ENCODE measurements at places on chromosomes 1 and 21.

DNA sequence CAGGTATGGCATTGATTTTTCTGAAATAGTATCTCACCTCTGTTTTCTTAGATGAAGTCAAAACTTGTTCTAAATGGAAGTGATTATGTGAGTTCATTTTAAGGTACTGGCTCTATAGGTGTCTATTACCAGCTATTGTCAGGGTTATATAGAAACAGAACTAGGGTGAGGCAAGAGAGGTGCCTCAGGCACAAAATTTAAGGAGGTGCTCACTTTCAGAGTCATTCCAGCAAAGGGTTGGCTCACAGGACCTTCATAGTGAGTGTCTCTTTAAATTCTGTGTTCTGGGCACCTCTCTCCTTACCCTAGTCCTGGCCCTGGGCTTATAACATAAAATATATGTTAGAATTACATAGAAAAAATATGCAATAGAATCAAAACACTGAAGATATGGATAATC is 49.3 kb downstream of the KIAA0319L start:
- no peak for DNase-seq

DNA sequence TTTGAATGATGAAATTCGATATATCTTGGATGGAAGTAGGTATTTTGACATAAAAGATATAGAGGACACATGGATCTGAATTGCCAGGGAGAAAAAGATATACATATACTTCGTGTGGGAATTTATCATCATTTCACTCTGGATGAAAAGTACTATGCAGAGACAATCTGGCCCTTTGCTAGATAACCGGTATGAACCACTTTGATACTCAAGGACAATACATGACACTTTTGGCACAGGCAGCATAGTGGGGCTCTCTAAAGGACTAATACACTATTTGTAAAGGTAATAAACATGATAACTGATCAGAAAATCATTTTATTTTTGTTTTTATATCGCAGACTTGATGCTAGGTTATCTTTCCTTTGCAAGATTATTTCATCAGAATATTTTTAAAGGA is 24.2 kb downstream of the JAK1 start:
- DNase-seq, result no peak

DNA sequence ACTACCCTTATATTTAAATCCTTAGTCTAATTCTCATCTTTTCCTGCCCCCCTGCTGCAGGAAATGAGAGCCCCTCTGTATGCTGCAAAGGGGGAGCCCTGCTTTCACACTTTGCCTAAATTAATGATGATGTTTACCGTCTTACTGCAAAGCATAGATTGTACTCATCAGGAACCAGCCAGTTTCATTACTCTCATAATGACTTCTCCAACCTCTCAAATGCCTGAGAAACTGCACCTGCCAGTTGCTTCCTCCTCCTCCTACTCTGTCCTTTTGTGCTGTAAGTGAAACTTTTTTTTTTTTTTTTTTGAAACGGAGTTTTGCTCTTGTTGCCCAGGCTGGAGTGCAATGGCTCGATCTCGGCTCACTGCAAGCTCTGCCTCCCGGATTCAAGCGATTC is 101.7 kb downstream of the ADSS2 start:
- no peak for DNase-seq

DNA sequence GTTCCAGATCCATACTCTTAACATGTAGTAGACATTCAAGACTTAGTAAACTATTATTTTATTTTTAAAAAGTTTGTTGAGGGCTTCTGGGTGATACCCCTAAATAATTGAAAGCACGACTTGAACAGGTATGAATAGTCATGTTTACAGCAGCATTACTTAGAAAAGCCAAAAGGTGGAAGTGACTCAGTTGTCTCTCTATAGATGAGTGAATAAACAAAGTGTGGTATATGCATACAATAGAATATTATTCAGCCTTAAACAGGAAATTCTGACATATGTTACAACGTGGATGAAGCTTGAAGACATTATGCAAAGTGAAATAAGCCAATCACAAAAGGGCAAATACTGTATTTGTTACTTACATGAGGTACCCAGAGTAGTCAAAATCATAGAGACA is 26.5 kb downstream of the TSNAX start:
- DNase-seq, result no peak

GRCh38 chr1:246647513-246647912 is 76.7 kb upstream of the SCCPDH start:
- DNase-seq, result no peak

DNA sequence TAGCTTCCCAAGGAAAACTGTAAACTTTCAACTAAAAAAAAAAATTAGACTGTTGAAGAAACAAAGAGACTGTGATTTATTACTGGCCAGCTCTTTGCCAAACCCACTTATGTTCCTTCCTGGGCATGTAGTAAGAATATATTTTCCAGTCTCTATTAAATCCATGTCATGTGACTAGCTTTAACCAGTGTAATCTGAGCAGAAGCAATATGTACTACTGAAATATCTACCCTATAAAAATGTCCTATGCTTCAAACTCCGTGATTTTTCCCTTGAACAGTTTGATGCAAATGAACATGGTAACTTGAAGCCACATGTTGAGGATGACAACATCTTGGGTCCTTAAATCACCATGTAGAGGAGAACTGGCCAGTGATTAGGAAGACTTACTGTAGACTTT is 144.5 kb downstream of the NTMT2 start:
- DNase-seq, result no peak

GRCh38 chr1:10271090-10271489 is 60.7 kb downstream of the KIF1B start:
- no peak for DNase-seq
